Activated CD4-positive, alpha-beta memory T cell treated with anti-CD3 and anti-CD28 coated beads, Interleukin-2, amount 10 ng/mL, durations not matched to agents 7 days and 5 days (primary cell): ENCODE measurements at places on chromosomes 11 and 22. TPM values are rescaled to one million over a fixed set of nuclear protein-coding genes. Genes with fewer than 3 reads are reported as not detected.

KRTAP5-2 gene
- total RNA-seq: not detected

DNA sequence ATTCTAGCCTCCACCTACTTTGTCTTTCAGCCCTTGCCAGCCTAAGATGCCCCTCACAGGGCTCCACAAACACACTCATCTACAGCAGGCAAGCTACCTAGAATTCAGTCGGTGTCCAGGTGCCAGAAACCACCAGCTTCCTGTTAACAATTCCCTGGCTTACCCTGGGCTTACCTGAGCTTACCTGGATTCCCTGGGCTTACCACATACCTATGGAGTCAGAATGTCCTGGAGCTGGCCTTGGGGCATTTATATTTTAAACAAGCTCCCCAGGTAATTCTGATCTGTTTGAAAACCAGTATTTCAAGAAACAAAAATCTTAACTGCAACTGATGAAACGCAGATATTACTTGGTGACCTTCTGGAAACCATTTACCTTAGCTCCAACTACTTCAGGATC lies 123.6 kb downstream of the SLC1A2 start:
- no peak overlapping the region for H3K27ac ChIP-seq
- no peak for DNase-seq
- no peak overlapping the region for H3K4me3 ChIP-seq
- H3K27me3 ChIP-seq: peaks cover 6% of the 10 kb centered on the region
- H3K36me3 ChIP-seq: no peaks in the 10 kb centered on the region
- peaks cover 18% of the 10 kb centered on the region for H3K4me1 ChIP-seq

DNA sequence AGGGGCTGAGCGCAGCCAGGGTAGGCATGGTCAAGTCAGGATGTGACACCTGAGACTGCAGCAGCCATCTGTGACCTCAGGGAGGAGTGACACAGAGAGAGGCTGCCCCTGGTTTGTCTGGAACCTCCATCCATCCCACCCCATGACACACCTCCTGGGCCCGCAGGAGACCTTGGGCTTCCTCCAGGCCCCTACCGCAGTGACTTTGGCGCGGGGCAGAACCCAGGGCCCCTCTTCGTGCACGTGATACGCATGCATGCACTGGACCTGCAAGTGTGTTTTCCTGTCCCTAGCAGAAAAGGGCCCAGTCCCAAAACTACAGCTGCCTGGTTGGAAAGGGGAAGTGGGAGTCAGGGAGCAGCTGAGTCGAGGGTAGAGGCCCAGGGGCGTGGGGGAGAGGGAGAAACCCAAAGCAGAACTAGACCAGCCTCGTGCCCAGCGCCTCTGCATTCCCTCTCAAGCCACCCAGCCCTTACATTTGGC lies 7.9 kb upstream of the CYTH4 start:
- DNase-seq: no peak
- peaks cover 4% of the 10 kb centered on the region for H3K36me3 ChIP-seq
- H3K27me3 ChIP-seq: peaks cover 7% of the 10 kb centered on the region
- peaks cover 62% of the 10 kb centered on the region for H3K4me1 ChIP-seq

DNA sequence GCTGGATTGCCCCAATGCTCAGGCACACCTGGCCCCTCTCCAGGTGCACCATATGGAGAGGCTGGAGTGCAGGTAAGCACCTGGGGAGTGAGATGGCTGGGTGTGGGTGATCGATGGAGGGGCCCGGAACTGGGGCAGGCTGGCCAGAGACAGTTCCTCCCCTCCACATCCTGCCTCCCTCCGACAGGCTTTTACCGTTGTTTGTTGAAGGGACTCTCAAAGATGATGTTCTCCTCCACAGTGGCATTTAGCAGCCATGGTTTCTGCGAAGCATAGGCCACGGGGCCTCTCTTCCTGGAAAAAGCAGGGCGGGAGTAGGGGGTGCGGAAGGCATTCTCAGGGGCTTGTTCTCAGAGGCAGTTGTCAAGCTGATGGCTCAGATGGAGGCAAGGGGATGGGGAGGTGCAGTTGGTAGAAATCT lies 25.9 kb upstream of the KCNJ11 start:
- peak overlapping the region; percentile 73 for H3K27ac ChIP-seq
- H3K27me3 ChIP-seq: peaks cover 35% of the 10 kb centered on the region
- DNase-seq: peak; percentile 33
- no peak overlapping the region for H3K4me3 ChIP-seq
- H3K4me1 ChIP-seq: peaks cover 35% of the 10 kb centered on the region
- no peaks in the 10 kb centered on the region for H3K36me3 ChIP-seq
